CD4-positive, CD25-positive, alpha-beta regulatory T cell (primary cell): ENCODE measurements at places on chromosomes 12 and 14. TPM values are rescaled to one million over a fixed set of nuclear protein-coding genes. Genes with fewer than 3 reads are reported as not detected.

OR10AD1 gene
- polyA plus RNA-seq, result not detected

ANKRD13A gene
- 36.6 TPM for polyA plus RNA-seq

RPGRIP1 gene
- 0.10 TPM for polyA plus RNA-seq

OR6C2 gene
- not detected for polyA plus RNA-seq

MOAP1 gene
- 71.3 TPM for polyA plus RNA-seq

CLEC4A gene
- polyA plus RNA-seq, result not detected

PPP2R5E gene
- polyA plus RNA-seq, result 31.2 TPM

PTPRQ gene
- polyA plus RNA-seq, result not detected

KIF5A gene
- 0.05 TPM for polyA plus RNA-seq

E2F7 gene
- 0.13 TPM for polyA plus RNA-seq
